ENCODE measurements at places on chromosomes 11 and 22.

- peaks cover 70% of the 10 kb centered on the region for H3K4me1 ChIP-seq
- no peaks in the 10 kb centered on the region for H3K27me3 ChIP-seq
- no peak overlapping the region for H3K27ac ChIP-seq
- H3K36me3 ChIP-seq: 0 out of 2 replicates have a peak, but pooled peaks cover 3% of the 10 kb centered on the region
- H3K4me3 ChIP-seq: no peak overlapping the region
- no peak for DNase-seq
These were observed 46.7 kb downstream of the PACS1 start for GRCh38 chr11:66116576-66117361.

DNA sequence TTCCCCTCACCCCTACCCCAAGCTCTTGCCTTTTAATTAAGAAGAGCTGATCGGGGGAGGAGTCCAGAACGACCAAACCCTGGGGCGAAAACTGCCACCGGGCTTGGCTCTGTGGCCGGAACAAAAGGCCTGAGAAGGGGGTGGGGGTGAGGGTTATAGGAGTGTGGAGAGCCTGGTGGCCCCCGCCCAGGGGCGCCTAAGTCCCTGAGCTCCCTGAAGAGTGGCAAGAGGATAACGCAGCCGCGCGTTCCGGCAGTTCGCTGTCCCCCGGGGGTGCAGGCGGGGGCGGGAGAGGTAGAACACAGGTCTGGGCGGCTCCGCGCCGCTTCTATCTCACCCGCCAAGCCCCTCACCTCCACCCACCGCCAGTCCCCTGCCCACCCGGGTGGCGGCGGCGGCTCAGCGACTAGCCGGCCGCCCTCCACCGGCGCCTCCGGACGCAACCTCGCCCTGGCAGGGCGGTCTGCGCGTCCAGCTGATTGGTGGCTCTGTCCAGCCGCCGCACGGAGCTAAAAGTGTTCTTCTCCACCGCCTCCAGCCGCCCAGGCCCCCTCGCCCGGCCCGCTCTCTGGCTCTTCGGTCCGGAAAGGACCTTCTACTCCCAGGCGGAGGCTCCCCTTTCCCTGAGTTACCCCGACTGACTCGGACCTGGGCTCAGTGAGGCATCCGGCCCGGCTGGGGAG, 18.7 kb upstream of the BDNF start:
- peak; percentile 61 for DNase-seq
- H3K36me3 ChIP-seq: no peaks in the 10 kb centered on the region
- peak overlapping the region; percentile 56 for H3K4me3 ChIP-seq
- H3K4me1 ChIP-seq: peaks cover 30% of the 10 kb centered on the region
- peaks cover 15% of the 10 kb centered on the region for H3K27me3 ChIP-seq

DNA sequence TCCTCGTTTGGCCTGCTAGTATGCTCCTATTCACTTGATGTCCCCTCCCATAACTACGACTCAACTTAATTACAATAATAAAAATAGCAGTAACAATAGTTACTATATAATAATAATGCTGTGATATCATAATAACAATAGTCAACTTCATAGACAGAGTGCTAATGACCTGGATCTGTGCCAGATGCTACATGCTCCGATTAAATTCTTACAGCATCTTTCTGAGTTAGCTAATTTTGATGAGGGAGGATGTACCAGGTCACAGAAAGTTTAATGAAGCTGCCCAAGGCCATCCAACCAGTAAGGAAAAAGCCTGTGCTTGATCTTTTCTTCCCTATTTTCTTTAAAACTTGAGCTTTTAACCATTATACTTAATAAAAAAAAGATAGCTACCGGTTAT, 413.4 kb upstream of the LRRC4C start:
- no peak overlapping the region for H3K4me3 ChIP-seq
- H3K27me3 ChIP-seq: no peaks in the 10 kb centered on the region
- H3K4me1 ChIP-seq: peaks cover 1% of the 10 kb centered on the region
- DNase-seq: no peak
- H3K27ac ChIP-seq: no peak overlapping the region

GRCh38 chr11:102163368-102163767, 53.1 kb downstream of the YAP1 start:
- 0 out of 2 replicates have a peak, but pooled peaks cover 3% of the 10 kb centered on the region for H3K36me3 ChIP-seq
- H3K4me1 ChIP-seq: no peaks in the 10 kb centered on the region
- DNase-seq: no peak
- H3K4me3 ChIP-seq: no peak overlapping the region

- no peak overlapping the region for H3K4me3 ChIP-seq
- H3K36me3 ChIP-seq: no peaks in the 10 kb centered on the region
- no peak overlapping the region for H3K27ac ChIP-seq
- no peaks in the 10 kb centered on the region for H3K27me3 ChIP-seq
- H3K4me1 ChIP-seq: peaks cover 27% of the 10 kb centered on the region
- DNase-seq: no peak
These were observed 8.5 kb downstream of the A4GALT start for GRCh38 chr22:42711895-42712837.

GRCh38 chr11:12086271-12087074, 23.9 kb upstream of the MICAL2 start:
- H3K27ac ChIP-seq: peak overlapping the region; percentile 100
- no peaks in the 10 kb centered on the region for H3K27me3 ChIP-seq
- H3K4me1 ChIP-seq: peaks cover 66% of the 10 kb centered on the region
- peak overlapping the region; percentile 39 for H3K4me3 ChIP-seq

DNA sequence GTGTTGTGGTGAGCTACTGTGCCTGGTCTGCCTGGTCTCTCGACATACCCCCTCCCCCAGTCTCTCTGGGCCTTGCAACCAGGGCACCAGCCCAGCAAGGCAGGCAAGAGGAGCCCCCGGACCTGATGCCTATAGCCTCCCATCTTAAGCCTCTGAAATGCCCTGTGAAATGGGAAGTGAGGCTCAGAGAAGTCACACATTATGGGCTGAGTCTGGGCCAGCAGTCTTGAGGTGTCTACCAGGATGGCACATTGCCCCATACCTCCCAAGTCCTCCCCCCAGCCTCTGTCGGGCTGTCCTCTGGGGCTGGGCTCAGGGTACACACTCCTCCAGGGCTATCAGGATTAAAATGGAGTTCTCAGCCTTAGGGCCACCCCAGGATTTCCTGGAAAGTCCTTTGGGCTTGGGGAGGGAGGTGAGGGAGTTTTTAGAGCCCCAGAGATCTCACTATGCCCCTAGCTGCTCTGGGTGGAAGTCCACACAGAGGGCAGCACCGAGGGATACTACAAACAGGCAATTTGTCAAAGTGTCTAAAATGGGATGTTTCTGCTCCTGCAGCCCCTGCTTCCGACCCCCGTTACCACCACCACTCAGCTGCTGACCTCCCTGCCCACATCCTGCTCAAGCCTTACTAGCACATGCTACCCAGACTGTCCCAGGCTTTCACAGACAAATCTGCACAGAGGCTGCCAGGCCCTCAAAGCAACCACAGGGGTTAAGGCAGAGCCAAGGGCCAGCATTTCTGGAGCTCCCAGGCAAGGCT, 3.1 kb upstream of the SH3BP1 start:
- H3K4me1 ChIP-seq: peaks cover 45% of the 10 kb centered on the region
- no peak overlapping the region for H3K27ac ChIP-seq
- H3K4me3 ChIP-seq: no peak overlapping the region
- H3K27me3 ChIP-seq: no peaks in the 10 kb centered on the region
- no peak for DNase-seq

GRCh38 chr11:27116684-27117083, 76.1 kb downstream of the BBOX1 start:
- no peak overlapping the region for H3K27ac ChIP-seq
- DNase-seq: no peak
- no peaks in the 10 kb centered on the region for H3K4me1 ChIP-seq

GRCh38 chr11:88484873-88485621, 147.5 kb upstream of the CTSC start:
- no peaks in the 10 kb centered on the region for H3K27me3 ChIP-seq
- no peak overlapping the region for H3K4me3 ChIP-seq
- no peaks in the 10 kb centered on the region for H3K36me3 ChIP-seq

DNA sequence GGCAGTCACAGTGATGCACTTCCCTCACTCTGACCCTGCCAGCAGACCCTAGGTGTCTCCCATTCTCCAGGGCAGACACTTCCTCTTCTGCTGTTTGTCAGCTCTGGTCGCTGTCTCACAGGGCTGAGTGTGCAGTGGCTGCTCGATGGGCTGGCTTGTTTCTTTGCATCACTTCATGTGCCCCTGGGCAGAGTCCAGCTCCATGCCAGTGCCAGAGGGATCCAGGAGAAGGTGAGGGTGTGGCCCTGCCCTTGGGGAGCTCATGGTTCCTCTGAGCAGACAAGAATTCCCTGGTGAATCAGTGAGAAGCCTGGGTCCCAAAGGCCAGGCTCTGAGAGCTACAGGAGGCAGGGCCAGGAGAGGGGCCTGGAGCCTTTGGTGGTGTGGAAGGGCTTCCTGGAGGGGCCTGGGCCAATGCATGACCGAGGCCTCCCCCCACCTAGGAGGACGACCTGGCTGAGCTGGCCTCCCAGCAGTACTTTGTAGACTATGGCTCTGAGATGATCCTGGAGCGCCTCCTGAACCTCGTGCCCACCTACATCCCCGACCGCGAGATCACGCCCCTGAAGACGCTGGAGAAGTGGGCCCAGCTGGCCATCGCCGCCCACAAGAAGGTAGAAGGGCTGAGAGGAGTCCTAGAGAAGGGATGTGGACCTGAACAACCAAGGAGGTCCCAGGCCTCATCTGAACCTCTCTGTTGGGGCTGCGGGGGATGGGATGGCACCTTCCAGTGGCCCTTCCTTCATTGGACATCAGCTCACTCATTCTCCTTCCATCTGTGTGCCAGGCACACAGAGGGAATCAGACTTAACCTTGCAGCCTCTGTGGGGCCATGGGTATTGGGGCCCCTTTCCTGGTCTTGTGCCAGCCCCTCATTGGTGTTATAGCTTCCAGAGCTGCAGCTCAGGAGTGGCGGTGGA, 66.1 kb downstream of the MYO7A start:
- H3K27ac ChIP-seq: no peak overlapping the region
- DNase-seq: no peak
- H3K4me1 ChIP-seq: no peaks in the 10 kb centered on the region
- H3K4me3 ChIP-seq: no peak overlapping the region
- H3K36me3 ChIP-seq: no peaks in the 10 kb centered on the region

DNA sequence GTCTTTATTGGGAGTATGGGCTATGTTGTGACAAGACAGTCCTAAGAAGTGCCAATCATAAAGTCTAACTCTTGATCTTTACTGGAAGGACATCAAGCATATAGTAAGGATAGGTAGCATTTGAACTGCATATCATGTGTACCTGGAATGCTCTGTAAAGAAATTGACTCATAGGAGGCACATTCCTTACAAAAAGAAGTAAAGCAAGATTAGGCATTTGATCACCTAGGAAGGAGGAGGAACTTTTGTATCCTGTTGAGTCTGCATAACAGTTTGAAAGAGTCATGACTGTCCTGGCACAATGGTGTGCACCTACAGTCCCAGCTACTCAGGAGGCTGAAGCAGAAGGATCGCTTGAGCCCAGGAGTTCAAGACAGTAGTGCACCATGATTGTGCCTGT, 42.2 kb upstream of the DNAJB7 start:
- H3K27me3 ChIP-seq: no peaks in the 10 kb centered on the region
- DNase-seq: no peak
- H3K4me1 ChIP-seq: no peaks in the 10 kb centered on the region

DNA sequence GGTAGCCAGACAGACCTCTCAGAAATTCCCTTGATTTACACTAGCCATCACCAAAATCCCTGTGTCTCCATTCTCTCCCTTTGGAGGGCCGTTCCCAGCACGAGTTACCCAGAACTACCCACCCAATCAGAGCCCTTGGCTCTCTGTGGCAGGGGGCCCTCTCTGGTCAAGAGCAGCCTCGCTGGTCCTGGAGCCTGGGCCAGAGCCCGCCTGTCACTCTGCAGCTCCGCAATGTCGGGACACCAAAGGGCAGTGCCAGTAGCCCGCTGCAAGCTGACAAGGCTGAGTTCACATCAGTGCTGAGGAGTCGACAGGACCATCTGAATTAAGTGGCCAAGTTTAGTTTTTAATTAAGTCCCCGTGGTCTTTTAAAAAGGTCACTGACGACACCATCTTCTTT, 241.6 kb downstream of the ST3GAL4 start:
- H3K4me1 ChIP-seq: no peaks in the 10 kb centered on the region
- no peak overlapping the region for H3K27ac ChIP-seq
- H3K27me3 ChIP-seq: no peaks in the 10 kb centered on the region

Measured in SJSA1 (cell line).